ENCODE measurements at places on chromosomes 11 and 22.

GRCh38 chr11:13772223-13773046 lies 104.0 kb downstream of the FAR1 start:
- DNase-seq = peak; percentile 74

DNA sequence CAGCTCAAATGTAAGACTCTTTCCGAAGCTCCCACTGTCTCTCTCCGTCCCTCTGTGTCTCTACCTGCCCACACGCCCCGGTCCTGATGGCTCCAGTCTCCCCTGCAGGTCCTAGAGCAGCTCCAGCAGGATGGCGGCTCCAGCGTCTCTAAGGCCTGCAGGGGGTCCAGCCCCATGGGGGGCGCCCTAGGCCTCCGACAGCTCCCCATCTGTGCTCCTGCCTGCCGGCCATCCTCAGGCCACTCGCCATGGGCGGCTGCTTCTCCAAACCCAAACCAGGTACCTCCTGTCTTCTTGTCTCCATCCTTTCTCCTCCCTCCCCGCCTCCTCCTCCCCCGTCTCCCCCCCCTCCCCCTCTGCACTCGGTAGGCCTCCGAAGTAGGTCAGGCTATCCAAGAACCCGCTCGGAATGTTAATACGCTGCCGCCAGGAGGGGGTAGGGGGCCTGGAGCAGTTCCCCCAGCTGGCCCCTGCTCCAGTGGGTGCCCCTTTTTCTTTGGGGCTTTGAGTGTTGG lies 699 bp downstream of the AIFM3 start:
- DNase-seq = no peak

DNA sequence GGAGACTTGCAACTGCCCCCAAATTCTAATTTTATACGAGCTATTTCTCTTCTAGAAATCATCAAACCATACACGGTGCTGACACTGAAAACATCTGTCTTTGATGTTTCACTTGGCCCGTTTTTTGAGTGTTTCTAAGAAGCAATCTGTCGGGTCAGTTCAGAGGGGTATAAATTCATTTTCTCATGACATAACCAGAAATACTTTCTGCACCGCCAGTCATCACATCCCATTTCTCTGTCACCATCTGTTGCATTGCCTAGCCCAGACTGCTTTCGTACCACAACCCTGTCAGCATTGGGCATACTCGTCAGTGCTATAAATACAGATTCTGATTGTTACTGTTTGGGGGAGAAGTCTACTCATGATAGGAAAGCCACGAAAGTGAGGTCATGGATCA lies 63.1 kb upstream of the CCDC90B start:
- no peak for DNase-seq

GRCh38 chr11:12410006-12410728 lies 32.8 kb downstream of the PARVA start:
- DNase-seq = peak; percentile 6

- no peak for DNase-seq
These were observed 659.8 kb upstream of the CCDC90B start for GRCh38 chr11:83945976-83946375.

DNA sequence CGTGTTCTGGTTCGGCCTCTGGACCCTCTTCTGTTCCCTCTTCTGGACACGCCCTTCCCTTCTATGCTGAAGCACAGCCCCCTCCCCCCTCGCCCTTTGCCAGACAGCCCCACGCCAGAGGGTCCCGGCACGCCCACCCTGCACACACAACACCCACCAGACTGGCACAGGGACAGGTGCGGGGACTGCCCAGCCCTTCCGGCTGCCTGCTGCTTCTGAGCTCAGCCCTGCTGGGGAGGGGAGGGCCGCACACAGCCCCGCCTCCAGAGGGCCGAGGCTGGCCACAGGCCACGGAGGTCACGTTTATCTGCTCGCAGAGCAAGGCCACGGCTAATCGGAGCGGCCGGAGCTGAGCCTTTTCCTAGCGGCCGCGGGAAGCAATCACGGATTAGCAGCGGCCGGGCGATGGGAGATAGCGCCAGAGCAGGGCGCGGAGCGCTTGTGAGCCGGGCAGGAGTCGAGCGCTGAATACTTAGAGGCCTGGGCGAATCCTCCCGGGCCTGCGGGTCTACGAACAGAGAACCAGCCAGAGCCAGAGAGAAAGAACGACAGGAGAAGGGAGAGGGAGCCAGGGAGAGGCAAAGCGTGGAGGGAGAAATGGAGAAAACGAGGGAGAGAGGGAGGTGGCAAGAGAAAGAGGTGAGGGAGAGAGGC lies 21.5 kb downstream of the OTUB1 start:
- no peak for DNase-seq
